ENCODE measurements at places on chromosomes 1 and 21.

- DNase-seq, result no peak
Measured at GRCh38 chr1:44151332-44151731, 9.9 kb upstream of the KLF18 start.

DNA sequence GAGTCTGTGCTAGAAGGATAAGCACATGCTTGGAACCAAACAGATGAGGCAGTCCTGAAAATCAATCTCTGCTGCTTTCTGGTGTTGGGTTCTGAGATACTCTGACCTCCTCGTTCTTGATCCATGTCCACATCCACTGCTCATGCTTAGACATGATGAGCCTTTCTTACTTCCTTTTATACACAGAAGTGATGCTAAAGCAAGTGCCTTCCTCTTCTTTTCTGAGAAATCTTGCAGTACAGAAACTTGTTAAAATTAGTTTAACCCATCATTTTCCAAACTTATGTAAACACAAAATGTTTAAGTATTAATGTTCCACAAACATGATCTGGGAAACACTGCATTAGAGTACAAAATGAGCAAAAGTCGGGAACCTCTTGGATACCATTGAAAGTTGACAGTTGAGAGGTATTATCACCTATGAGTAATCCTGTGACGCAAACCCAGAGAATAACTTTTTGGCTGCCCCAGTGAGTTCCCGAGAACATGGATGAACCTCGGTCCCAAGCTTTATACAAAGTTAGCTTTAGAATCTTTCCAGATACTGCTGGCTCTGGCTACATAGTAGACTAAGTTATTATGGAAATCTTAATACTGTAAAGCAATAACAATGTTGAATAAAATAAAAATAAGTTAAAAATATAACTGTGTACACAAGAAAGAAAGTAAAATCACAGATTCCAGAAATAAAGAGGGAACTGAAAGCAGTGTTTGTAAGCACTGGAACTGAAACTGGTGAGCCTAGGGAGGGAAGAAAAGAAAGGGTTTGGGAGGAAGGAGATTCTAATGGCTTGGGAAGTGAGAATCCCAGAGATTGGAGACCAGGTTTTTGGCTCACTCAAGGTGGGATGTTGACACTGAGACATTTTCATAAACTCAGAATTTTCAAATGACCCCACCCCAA, 429.3 kb upstream of the RUNX1 start:
- no peak for DNase-seq

- DNase-seq, result peak; percentile 55
Measured at GRCh38 chr1:218259800-218260199, 25.3 kb upstream of the RRP15 start.

- DNase-seq, result no peak
Measured at GRCh38 chr1:4684136-4684535, 29.7 kb downstream of the AJAP1 start.

GRCh38 chr1:117890452-117890851, 39.0 kb downstream of the GDAP2 start:
- no peak for DNase-seq

DNA sequence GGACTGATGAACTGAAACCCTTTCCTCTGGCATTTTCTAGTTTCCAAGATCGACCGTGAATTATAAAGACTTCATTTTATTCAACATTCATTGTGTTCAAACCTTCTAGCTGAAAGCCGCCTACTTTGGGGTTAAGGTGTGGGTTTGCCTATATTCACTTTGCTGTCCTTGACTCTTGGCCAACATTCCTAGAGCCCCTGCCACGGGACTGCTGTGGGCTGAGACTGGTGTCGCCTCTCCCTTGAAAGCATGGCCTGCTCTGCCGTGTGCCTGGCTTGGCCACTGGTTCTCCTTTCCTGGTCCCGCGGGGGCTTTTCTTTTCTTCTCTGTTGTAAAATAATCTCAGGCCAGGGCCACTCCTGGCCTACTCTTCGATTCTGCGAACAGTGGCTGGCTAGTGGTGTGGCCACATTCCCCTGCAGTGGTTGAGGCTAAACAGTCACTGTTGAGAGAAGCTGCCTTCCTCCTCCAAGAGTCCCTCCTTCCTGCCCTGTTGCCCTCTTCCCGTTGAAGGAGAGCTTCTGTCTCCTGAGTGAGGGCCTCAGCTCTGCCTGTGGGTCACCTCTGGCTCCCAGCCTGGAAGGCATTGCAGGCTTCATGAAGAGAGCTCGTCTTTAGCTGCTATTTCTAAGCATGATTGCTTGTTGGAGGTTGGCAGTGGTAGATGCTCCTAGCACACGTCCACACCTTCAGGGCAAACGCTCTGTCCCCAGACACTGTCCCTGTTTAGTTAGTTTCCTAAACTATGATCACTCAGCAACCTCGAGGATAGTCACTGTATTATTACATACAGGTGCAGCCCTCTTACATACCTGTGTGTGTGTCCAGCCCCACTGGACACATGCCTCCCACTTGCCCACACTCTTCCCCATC, 80.5 kb downstream of the GALNT2 start:
- DNase-seq, result no peak

DNA sequence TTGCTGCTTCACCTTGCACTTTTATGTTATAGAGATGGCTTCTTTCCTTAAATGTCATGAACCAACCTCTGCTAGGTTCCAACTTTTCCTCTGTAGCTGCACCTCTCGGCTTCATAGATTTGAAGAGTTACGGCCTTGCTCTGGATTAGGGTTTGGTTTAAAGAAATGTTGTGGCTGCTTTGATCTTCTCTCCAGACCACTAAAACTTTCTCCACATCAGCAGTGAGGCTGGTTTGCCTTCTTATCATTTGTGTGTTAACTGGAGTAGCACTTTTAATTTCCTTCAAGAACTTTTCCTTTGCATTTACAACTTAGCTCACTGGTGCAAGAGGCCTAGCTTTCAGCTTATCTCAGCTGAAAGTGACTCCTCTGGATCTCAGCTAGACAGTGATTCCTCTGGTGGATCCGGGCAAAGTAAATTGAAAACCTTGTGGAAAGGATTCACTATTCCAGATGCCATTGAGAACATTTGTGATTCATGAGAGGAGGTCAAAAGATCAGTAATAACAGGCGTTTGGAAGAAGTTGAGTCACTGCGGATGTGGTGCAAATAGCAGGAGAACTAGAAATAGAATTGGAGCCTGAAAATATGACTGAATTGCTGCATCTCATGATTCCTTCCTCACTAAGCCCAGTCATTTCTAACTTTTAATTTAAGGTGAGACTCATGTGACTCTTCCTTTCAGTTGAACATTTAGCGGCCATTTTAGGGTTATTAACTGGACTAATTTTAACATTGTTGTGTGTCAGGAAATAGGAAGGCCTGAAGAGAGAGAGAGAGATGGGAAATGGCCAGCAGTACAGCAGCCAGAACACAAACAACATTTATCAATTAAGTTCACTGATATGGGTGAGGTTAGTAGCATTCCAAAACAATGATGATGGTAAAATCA, 16.2 kb upstream of the RGS1 start:
- DNase-seq, result no peak

DNA sequence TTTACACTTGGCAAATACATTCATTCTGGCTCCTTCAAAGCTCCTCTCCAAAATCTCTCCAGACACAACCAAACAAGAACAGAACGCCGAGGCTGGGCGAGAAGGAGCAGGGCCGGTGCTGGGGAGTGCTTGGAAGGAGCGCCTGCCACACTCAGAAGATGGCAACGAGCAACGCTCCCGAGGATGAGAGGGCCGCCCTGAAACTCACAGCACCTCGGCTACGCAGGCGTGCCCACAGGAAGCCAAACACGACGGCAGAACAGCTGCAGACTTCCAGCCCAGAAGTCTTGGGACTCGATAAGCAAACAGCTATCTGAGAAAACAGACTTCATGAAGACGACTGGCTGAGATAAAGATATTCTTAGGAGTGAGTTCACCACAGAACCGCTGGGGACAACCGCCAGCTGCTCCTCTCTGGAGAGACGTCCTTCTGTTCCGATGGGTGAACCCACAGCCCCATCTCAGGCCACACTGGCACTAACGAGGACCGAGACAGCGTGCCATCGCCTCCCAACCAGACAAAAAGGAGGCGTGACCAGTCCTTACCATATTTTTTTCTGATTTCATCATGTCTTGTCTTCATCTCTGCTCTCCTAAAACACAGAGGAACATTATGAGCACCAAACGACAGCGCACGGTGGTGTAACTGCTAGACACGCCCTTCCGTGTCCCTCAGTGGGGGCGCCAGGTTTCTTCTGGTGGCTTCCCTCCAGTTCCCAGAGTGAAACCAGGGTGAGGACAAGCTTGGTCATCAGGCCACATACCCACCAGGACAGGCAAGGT, 18.6 kb downstream of the PTTG1IP start:
- peak; percentile 2 for DNase-seq

GRCh38 chr1:219322766-219323165, 149.1 kb downstream of the LYPLAL1 start:
- DNase-seq, result no peak

DNA sequence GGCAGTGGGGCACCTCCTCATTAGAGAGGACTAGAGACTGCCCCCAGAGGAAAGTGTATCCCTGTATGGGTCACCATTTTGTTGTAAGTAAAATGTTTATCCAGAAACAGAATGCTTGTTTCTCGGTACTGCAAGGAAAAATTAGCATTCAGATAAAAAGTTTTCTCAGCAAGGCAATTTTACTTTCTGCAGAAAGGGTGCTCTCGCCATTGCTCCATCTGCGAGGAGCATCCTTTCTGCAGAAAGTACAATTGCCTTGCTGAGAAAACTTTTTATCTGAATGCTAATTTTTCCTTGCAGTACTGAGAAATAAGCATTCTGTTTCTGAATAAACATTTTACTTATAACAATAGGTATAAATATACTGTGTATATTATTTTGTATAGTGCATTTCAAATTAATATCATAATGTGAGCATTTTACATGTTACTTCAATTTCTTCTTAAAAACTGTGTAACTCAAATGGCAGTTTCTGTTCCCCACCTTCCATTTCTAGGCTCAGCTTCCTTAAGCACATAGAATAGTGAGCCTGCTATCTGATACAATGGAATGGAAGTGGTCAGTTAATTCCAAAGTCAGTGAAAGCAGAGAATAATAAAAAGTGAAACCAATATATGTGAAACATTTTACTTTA, 76.5 kb upstream of the DESI2 start:
- DNase-seq, result no peak

DNA sequence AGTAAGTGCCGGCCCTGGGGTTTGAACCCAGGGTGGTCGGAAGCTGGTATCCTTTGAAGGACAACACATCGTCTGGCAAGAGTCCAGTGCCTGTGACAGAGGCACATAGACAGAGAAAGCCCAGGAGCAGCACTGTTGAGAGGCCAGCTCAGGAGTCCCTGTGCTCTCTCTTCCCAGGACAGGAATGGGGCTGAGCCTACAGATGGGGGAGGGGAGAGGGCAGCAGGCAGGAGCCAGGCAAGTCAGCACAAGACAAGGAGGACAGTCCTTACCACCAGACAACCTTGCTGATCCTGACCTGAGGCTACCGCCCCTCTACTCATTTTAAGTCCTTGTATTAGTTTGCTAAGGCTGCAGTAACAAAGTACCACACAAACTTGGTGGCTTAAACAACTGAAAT, 27.7 kb upstream of the SYT6 start:
- no peak for DNase-seq

- DNase-seq, result no peak
Measured at GRCh38 chr21:29306920-29307319, 8.2 kb downstream of the BACH1 start.

GRCh38 chr1:204338997-204339396, 20.7 kb downstream of the PLEKHA6 start:
- DNase-seq, result no peak

- DNase-seq, result no peak
Measured at GRCh38 chr1:52659356-52659755, 26.4 kb downstream of the SHISAL2A start.

GRCh38 chr21:28875078-28875477, 117.6 kb downstream of the LTN1 start:
- DNase-seq, result no peak

GRCh38 chr1:16980473-16981268, at the start of gene MFAP2:
Gene MFAP2, minus strand, starts transcription at chr1:16980620. Its CDS starts 2,347 bp downstream, at chr1:16978273.
- DNase-seq, result no peak

- no peak for DNase-seq
Measured at GRCh38 chr1:239792157-239792556, 299.5 kb upstream of the FMN2 start.

- DNase-seq, result peak; percentile 78
Measured at GRCh38 chr1:156627313-156627880, 8.2 kb downstream of the HAPLN2 start.

DNA sequence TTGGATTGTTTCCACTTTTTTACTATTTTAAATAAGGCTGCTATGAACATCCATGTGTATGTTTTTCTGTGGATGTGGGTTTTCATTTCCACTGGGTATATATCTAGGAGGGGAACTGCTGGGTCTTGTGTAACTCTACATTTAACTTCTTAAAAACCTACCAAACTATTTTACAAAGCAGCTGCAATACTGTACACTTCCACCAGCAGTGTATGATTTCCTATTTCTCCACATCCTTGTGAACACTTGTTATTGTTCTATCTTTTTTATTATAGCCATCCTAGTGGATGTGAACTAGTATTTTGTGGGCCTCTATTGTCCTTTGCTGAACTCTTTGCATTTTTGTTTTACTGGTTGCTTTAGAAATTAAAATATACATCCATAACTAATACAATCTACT, 33.4 kb downstream of the DIPK1A start:
- no peak for DNase-seq

- DNase-seq, result no peak
Measured at GRCh38 chr1:10717296-10718082, 79.0 kb downstream of the CASZ1 start.

DNA sequence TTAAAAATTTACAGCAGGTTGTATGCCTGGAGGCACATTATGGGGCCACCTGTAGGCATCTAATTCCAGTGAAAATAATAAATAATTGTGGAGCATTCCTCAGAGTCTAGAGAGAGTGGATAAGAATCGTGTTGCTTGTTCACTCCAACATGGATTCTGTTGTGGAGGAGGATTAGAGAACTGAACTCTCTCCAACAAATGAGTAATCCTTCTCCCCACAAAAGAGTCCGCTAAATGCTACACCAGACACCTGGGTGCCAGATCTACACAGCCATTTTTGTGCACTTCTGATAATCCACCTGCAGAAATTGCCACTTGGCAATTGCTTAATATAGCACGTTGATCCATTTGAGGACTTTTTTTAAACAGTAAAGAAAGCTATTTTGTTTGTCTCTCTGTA, 113.7 kb upstream of the DPYD start:
- DNase-seq, result no peak

All from MM.1S (cell line).